ENCODE measurements at places on chromosomes 16 and 17.

- peak; percentile 89 for DNase-seq
These were observed 25.2 kb upstream of the USP36 start for GRCh38 chr17:78865682-78866390.

DNA sequence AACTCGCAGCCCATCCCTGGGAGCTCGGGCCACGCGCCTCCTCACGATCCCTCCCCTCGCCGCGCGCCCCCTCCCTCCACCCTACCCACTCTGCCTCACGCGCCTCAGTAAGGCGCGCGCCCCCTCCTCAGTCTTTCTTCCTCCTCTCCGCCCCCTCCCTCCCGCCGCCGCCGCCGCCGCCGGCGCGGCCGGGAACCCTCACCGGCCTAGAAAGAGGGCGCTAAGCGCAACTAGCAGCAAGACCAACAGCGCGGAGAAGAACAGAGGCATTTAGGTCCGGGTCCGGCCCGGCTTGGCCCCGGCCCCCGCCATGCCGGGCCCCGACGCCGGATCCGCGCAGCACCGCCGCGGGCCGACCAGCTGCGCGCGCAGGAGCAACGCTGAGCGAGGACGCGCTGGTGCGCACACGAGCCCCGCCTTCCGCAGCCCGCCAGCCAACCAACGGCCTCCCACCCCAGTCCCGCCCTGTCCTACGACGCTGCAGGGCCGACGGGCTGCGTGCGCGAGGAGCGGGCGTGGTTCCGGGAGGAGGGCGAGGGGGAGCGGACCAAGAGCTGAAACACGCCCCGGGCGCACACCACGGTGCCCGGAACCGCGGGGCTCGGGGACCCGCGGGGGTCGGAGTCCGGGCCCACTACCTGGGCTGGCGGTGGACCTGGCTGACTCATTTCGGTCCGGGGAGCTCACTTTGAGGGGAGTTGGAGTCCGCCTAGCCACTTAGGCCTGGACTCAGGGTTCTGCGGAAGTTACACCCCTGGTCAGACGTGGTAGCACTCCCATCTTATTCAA lies at the start of gene BLTP2:
Gene BLTP2 (minus strand): TSS at position 372 of the 789 bp plus-strand sequence. CDS start 102 bp downstream, at position 270.
- peak; percentile 95 for DNase-seq

DNA sequence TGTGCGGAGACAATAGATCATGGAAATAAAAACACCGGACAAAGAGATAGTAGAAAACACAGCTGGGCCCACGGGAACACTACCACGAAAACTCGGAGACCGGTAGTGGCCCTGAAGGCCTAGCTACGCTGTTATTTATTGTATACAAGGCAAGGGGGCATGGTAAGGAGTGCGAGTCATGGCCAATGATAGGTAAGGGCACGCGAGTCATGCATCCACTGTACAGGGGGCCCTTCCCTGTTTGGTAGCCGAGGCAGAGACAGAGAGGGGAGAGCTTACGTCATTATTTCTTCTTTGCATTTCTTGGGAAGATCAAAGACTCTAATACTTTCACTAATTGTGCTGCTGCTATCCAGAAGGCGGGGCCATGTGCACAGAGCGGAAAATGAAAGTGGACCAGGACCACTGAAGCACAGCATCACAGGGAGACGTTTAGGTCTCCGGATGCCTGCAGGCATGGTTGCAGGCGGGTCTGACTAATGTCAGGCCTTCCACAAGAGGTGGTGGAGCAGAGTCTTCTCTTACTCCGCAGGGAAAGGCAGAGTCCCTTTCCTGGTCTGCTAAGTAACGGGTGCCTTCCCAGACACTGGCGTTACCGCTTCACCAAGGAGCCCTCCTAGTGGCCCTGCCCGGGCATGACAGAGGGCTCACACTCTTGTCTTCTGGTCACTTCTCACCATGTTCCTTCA lies 74.4 kb upstream of the ARL4D start:
- no peak for DNase-seq

- no peak for DNase-seq
These were observed 907 bp upstream of the PLLP start for GRCh38 chr16:57285379-57285778.

DNA sequence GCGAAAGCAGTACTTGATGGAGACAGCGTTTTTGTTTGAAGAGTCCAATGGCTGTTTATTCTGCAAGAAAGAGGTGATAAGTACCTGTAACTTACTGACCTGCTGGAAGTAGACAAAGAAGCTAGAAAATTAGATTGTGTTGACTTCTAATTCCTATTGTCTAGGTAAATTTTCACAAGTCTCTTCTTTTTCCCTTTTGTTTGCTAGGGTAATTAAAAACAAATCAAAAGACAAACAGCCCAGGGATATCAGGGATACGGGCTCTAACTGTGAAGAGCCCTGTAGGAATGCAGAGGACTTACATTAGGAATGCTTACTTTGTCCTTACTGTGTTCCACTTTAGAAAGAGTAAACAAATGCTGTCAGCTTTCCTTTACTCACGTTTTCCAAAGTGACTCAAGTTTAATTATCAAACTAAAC lies 7.0 kb downstream of the PSME3IP1 start:
- no peak for DNase-seq

GRCh38 chr16:2776500-2777139 lies 460 bp downstream of the ELOB start:
- no peak for DNase-seq

DNA sequence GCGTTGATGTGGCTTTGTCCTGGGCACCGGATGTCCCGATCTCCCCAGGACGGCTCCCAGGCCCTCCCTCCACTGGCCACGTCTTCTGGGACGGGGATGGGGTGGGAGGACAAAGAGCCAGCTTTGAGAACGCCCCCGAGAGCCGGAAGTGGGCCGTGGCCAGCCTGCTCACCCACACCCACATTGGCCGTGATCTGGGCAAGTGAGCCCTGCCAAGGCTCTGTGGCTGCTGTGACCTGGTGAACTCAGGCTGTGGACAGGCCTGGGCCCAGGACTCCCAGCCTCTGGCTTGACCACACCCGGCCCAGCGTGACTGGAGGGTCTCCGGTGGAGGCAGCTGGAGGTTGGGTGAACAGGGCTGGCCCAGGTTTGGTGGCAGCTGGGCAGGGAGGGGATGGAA lies 3.3 kb downstream of the CDH15 start:
- DNase-seq: no peak

- peak; percentile 0 for DNase-seq
These were observed 93.4 kb upstream of the METRNL start for GRCh38 chr17:82985973-82986372.

GRCh38 chr16:13061691-13062090 lies 160.3 kb downstream of the SHISA9 start:
- no peak for DNase-seq

- no peak for DNase-seq
These were observed 206.2 kb downstream of the AXIN2 start for GRCh38 chr17:65355246-65355645.

DNA sequence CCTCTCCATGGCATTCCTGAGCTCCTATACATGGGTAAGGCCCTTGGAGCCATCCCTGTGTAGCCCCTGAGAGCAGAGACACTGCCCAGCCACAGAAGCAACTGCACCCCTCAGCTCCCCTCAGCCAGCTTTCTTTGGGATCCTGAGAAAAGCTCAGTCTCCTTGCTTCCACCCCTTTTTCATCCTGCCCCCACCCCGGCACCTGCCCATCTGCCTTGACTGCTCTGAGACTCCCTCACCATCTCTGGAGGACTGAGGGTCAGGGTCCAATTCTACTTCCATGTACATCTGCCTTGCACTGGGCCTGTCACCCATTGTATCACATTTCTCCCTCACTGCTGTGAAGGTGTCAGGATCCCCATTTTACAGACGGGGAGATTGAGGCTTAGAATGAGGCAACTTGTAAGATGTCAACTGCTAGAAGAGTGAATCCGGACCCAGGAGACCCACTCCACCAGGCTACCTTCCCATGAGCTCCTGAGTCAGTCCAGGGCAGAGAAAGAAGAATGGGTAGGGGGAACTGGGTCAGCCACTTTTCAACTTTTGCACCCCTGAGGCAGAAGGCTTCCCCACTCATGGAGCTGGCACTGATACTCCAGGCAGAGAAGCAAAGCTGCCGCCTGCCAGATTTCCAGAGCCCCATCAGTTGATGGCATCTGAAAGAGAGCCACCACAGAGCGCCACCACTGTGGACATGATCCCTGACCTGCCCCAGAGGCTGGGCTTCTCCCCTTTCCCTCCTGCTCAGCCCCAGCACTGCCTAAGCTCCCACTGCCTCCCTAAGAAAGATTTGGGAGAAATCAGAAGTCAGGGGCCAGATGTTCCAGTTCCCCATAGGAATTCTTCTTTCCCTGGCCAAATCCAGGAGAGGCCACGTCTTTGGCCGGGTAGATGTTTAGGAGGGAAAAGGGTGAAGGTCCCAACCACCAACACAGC lies 135.4 kb downstream of the TMEM132E start:
- DNase-seq: no peak

DNA sequence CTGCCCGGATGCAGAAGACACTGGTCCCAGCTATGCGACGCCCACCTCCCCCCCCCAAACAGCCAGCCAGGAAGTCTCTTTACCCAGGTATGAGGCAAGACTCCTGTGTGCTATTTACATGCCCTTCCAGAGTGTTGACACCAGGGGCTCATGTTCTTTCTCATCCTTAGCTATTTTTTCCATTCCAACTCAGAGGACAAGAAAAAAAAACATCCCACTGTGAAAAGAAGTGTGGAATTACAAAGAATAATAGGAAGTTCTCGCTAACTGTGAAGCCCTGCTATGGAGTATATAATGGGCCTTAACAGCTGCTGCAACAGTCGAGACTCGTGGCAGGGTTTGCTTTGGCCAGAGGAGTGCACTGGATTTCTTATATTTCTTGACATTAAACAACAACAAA lies 584.9 kb downstream of the CDH13 start:
- no peak for DNase-seq

GRCh38 chr16:67661101-67661761 lies 471 bp downstream of the PARD6A start:
- DNase-seq: no peak

- DNase-seq: no peak
These were observed 34.2 kb downstream of the TTC19 start for GRCh38 chr17:16033729-16034349.
